ENCODE measurements at places on chromosomes 16 and 17.

- DNase-seq, result no peak
Measured at GRCh38 chr16:11725457-11725856, 17.2 kb downstream of the TXNDC11 start.

- peak; percentile 25 for DNase-seq
Measured at GRCh38 chr17:2025622-2026309, 632 bp upstream of the RTN4RL1 start.

DNA sequence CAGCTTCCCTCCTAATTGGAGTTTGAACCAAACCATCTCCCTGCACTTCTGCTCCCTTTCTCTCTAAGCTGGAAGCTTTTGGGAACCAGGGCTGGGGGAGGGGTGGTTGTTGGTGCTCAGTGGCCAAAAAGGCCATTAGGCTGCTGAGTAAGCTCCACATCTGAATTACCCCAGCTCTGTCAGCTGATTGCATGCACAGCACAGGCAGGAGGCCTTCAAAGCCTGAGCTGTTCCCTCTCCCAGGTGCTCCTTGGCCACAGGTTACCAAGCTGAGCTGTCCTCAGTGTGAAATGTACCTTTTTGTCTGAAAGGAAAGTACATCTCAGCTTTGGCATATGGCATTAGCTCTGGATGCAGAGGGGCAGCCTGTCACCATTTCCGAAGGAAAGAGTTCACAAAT, 6.2 kb upstream of the TBKBP1 start:
- DNase-seq, result no peak

DNA sequence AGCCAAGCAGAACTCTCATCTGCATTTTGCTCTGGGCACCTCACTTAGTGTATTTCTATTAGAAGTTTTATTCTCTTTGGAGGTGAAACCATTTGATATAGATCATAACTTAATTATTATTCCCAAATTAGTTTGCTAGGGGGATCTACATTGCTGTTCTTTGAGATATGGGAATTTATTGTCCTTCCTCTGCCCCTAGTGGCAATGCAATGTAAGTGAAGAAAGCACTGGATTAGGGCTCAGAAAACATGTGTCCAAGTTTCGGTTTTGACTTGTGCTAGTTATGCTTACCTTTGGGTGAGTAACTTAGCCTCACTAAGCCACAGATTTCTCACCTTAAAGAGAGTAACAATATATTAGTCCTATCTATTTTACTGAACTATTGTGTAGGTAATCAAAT, 2.9 kb downstream of the KRT39 start:
- no peak for DNase-seq

GRCh38 chr17:39110435-39111136, 40.9 kb downstream of the PLXDC1 start:
- no peak for DNase-seq
